Adrenal gland (tissue), 19 donors: ENCODE measurements at places on chromosomes 5 and 9.

DNA sequence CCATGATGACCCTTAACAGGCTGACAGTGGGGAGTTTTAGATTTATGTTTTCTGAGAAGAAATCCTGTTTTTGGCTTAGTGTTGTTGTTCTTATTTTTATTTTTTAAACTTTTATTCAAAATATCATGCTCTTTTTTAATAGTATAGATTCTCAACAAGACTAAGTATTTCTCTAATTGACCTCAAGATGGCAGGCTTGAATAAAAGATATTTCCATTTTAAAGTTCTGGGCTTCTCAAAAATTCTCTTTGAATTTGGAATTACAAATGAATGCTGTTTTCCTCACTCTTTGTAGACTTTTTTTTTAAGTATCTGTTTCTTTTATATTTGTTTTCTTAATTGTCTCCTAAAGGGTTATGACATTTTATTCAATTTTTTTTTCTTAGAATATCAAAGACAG lies 50.0 kb upstream of the SH3GL2 start:
- no peak for DNase-seq

GRCh38 chr5:74888117-74888516 lies 21.9 kb upstream of the FAM169A start:
- DNase-seq, result no peak

DNA sequence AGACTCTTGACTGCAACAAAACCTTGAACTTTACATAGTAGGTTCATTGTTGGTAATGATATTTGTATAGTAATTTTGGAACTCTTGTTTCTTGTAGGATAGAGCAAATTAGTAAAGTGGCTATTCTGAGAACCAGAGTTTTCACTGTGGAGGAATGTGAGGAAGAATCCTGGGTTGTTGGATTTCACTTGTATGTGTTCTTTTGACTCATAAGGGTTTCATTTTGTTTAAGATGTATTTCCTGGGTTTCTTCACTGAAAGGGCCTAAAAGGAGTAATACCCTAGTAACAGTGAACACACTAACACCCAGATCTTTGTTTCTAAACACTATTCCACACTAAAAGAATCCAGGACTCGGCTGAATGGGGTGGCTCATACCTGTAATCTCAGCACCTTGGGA lies 20.1 kb downstream of the TTC1 start:
- no peak for DNase-seq

GRCh38 chr5:126864042-126864688 lies 87.2 kb downstream of the LMNB1 start:
- DNase-seq, result no peak

GRCh38 chr5:2569176-2569575 lies 182.3 kb downstream of the IRX2 start:
- DNase-seq, result no peak

DNA sequence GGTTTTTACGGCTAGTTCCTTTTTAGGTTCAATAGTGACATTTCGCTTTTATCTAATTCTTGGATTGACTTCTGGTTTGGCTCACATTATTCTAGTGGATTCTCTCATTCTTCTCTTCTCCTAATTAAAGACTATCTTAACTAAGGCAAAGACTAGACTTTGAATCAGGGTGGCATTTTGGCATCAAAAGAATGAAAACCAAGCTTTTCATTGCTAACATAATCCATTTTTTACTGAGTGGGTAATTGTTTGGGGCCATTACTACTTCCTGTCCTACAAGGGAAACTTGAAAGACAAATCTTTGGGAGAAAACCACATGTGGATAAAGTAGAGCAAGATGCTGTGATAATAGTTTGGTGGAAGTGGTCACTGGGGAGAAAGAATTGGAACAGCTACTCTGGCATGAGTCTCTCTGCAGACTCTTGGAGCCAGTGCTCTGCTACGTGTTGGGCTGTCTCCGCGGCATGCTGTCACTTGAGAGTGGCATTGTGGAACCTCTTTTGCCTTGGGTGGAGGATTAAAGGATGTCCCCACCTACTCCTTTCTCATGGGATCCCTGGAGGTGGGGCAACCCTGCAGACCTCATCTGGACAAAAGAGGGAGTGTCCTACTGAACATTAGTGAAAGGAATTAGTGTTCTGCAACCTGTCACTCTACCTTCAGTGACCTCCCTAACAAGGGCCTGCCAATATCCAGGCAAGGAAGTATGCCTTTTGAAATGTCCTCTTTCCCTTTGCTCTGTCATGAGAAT lies 280.4 kb downstream of the PSAT1 start:
- no peak for DNase-seq
